ENCODE measurements at places on chromosomes 3 and 15. TPM values are rescaled to one million over a fixed set of nuclear protein-coding genes. Genes with fewer than 3 reads are reported as not detected.

ITIH4 gene
- 2.5 TPM for total RNA-seq

DNA sequence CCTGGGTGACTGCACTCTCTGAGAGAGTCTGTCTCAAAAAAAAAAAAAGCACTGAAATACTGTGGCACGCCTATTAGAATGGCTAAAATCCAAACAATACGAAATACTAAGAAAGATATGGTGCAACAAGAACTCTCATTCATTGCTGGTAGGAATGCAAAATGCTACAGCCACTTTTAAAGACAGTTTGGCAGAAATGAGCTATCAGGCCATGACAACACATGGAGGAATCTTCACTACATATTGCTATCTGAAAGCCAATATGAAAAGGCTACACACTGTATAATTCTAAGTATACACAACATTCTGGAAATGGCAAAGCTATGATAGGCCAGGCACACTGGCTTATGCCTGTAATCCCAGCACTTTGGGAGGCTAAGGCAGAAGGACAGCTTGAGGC, 18.8 kb downstream of the DPPA2 start:
- DNase-seq, result no peak

GRCh38 chr3:73745526-73746191, 120.9 kb upstream of the PDZRN3 start:
- DNase-seq, result no peak

GRCh38 chr15:64685230-64685888, 90.0 kb downstream of the RBPMS2 start:
- no peak for DNase-seq

TGM5 gene
- not detected for total RNA-seq

GRCh38 chr3:123098426-123099330, 31.9 kb downstream of the PDIA5 start:
- no peak for DNase-seq

GRCh38 chr3:175356899-175357324, 497.8 kb downstream of the NAALADL2 start:
- no peak for DNase-seq

DNA sequence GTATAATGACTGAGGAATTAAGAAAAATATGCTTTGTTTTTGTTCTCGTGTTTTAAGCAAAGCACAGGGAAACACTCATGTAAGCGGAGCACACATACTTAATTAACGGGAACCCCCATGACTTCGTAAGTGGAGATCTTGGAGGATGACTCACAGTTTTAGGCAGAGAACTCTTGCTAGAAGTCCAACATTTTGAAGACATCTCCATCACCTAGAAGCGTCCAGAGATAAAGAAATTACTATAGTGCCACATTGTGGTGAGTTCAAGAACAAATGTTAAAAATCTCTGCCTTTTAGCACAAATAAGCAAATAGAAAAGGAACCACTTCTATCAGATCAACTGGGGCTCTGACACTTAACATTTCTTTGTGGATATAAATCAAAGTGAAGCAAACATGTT, 194.1 kb upstream of the ARHGEF26 start:
- DNase-seq, result no peak

DNA sequence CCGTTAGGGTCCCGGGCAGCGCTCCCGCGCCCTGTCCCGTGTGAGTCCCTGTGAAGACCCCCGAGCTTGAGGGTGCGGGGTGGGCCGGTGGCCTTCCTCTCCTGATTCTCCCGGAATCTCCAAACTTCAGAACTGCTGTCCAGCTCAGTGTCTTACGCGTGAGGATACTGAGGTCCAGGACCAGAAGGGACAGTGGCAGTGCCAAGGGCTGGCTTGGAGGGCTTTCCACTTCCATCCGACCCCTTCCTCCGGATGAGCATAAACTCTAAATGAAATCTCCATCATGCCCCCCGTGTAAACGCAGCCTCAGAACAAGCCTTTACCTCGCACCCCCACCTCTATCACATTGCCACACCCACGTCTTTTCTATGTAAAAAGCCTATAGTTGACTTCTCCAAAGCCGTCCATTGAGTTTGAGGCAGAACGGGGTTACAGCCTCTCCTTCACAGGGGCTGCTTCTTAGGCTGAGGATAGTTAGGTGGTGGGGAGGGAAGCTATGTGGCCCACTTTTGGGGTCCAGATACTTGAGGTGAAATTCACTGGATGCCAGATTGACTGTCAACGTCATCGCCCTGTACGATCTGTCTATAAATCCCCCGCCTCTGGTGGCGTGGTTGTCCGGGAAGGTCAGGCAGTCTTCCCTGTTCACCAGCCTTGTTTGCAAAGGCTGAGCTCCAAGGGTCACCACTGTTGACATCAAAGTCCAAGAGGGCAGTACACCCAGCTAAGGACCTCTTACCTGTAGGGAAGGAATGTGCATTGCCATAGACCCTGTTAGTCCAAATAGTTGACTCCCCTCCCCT, 1.1 kb downstream of the EDEM1 start:
- DNase-seq, result no peak

GRCh38 chr15:82108489-82109078, 62.8 kb upstream of the MEX3B start:
- DNase-seq, result no peak

PLA2G4F gene
- not detected for total RNA-seq

STRC gene
- 0.24 TPM for total RNA-seq

ADAMTS7 gene
- 6.1 TPM for total RNA-seq

SUCNR1 gene
- total RNA-seq, result 2.8 TPM

GRCh38 chr15:89569090-89569745, 6.1 kb upstream of the TICRR start:
- DNase-seq, result no peak

SEMA3F gene
- total RNA-seq, result 37.7 TPM

GRCh38 chr3:127680798-127681221, 8.1 kb downstream of the ABTB1 start:
- peak; percentile 9 for DNase-seq

SEMA5B gene
- total RNA-seq, result 0.16 TPM

SSUH2 gene
- total RNA-seq, result 0.50 TPM
